Activated T-helper 1 cell treated with Interleukin-2 at 50 U/mL for 16 hours (primary cell): ENCODE measurements at places on chromosomes 16 and 17.
A peak's percentile ranks its signal among the peaks of the same experiment; 100 is the strongest.

GRCh38 chr17:74235040-74235581 is 21.7 kb downstream of the TTYH2 start:
- no peak for DNase-seq

- no peak for DNase-seq
Measured at GRCh38 chr17:3532106-3532858, 25.3 kb downstream of the TRPV3 start.

DNA sequence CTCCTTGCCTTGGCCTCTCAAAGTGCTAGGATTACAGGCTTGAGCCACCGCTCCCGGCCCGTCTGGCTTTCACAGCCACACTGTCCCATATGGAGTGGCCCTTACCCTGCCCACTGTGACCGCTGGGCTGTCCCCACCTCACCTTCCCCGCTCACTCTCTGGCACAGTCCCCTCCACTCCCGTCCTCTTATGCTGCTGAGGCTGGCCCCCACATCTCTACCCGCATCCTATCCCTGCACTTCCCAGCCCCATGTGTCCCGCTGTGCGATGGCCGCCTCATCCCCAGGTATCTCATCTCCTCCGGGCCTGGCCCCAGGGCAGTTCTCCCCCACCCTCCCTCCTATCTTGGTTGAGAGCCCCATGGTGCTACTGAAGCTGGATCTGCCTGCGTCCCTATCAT is 93.2 kb downstream of the PGS1 start:
- no peak for DNase-seq

- no peak for DNase-seq
Measured at GRCh38 chr16:63200940-63201339, 1164.7 kb upstream of the CDH8 start.

GRCh38 chr17:41404024-41404671 is 6.7 kb upstream of the KRT31 start:
- peak; percentile 9 for DNase-seq
